ENCODE measurements at places on chromosomes 1 and 21.

DNA sequence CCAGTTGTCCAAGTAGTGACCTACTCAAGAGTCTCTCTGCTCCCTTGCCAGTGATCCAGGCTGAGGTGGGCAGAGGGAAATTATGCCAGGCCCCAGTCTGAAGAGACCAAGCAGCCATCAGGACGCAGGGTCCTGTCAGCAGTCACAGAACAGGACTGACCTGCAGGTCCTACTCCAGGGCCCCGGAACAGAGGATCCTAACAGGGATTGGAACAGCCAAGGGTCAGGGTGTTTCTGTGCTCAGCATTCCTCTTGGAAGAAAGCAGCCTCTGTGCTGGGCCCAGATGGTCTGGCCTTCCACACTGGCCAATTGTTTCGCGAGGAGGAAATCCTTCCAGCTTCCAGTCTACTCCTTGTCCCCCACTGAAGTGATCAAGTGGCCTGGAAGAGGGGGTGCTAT lies 41.6 kb upstream of the USP1 start:
- DNase-seq: no peak

GRCh38 chr1:173212952-173213491 lies 5.9 kb upstream of the TNFSF4 start:
- DNase-seq: no peak

DNA sequence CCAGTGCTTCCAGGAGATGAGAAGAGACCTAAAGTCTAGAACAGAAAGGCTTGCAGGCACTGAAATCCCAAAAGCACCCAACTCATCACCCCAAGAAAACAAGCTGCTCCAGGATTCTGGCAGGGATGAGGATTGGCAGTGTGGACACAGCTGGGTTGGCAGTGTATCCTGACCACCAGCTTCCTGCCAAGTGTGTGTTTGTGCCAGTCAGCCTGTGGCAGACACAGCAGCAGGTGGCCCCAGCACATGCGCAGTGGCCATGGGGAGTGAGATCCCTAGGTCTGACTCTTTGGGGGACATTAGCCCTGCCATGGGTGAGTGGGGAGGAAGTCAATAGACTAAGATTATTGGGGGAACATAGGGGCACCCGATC lies 8.7 kb upstream of the SNAPIN start:
- no peak for DNase-seq

DNA sequence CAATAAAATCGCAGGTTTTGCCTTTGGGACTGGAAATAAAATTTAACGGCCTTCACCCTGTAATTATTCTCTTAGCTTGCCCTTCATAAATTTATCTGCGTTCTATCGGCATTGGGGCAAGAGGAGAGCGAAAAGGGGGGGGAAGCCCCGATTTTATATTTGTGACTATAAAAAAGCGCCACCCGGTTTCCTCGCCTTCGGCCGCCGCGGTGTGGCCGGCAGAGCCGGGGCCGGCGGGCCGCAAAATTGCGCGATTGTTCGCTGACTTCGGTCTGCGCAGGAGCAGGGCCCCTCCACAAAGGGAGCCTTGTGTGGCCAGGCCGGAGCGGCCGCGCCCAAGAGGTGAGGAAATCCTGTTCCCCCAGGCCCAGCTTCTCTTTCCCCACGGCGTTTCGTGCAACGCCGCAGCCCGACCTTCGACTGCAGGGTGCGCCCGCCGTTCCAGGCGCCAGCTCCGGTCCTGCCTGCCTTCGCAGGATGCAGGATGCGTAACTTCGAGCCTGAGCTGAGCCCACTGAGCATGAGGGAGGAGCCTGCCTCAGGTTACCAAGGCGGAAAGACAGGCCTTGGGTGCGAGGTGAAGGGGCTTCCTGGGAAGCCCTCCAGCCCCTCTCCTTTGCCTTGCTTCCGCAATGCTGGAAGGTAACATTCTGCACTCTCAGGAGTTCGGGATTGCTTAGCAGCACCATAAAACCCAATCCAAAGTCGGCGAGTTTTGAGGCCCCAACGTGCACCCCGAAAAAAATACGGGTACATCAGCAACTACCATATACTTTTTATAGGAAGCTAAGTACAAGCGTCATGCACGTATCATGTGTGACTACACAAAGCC lies 4.9 kb upstream of the TBX15 start:
- no peak for DNase-seq

- no peak for DNase-seq
Observed at GRCh38 chr1:9302745-9303524, 10.2 kb downstream of the SPSB1 start.

- no peak for DNase-seq
Observed at GRCh38 chr1:185419718-185420117, 102.7 kb upstream of the IVNS1ABP start.

GRCh38 chr1:43273708-43274107 lies 3.9 kb downstream of the TMEM125 start:
- DNase-seq: no peak

- DNase-seq: no peak
Observed at GRCh38 chr1:91201694-91202093, 179.9 kb upstream of the ZNF644 start.

DNA sequence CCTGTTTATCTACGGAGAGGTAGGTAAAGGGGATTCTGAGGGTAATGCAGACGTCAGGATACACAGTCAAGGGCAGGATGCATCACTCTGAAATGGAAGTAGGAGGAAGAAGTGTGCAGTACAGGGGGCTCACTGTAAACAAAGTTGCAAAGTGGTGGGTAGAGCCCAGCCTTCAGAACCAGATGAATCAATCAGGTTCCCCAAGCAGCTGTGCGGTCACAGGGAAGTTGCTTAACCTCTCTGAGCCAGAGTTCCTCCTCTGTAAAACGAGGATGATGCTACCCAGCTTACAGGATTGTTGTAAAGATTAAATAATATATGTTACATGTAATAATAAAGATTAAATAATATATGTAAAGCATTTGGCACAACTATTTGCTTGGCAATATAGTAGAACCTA lies 13.5 kb upstream of the MYOM3 start:
- DNase-seq: no peak

GRCh38 chr1:233010146-233010545 lies 59.7 kb downstream of the NTPCR start:
- no peak for DNase-seq

DNA sequence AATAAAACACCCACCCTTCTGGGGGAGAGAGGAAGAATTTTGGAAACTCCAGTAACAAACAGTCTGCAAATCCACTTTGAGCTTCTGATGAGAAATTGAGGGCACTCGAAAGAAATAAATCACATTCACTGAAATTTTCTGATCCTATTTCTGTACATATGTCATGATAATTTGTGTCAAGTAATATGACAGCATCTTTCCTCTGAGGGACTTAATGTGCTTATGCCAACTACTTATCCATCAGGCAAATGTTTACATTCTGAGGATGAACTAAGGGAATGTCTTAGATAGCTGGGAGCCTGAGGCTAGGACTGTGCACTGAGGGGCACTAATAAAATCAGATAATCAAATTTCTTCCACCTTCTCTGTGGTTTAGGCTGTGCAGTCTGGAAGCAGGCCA lies 44.5 kb downstream of the TSEN15 start:
- DNase-seq: no peak

- peak; percentile 12 for DNase-seq
Observed at GRCh38 chr1:75632350-75632949, 21.5 kb upstream of the SLC44A5 start.

GRCh38 chr1:157089789-157090188 lies 9.8 kb downstream of the ETV3L start:
- no peak for DNase-seq

DNA sequence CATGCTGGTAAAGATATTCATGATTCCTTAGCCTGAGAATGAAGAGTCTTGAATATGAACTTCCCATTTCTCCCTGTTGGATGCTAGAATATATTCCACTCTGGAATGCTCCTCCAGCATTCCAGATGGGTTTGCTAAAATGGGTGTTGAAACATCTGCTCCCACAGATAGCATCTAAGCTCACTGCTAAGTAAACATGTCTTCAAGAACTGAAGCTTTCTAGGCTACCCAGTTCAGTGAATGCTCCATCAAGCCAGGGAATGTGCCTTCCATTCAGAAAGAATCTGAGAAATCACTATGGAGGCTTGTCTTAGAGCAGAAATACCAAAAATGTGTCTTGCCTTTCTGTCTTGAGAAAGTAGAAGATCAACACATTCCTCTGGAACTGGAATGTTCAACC lies 81.1 kb downstream of the TNFSF18 start:
- DNase-seq: no peak

GRCh38 chr1:203751051-203751450 lies 13.9 kb upstream of the LAX1 start:
- no peak for DNase-seq

DNA sequence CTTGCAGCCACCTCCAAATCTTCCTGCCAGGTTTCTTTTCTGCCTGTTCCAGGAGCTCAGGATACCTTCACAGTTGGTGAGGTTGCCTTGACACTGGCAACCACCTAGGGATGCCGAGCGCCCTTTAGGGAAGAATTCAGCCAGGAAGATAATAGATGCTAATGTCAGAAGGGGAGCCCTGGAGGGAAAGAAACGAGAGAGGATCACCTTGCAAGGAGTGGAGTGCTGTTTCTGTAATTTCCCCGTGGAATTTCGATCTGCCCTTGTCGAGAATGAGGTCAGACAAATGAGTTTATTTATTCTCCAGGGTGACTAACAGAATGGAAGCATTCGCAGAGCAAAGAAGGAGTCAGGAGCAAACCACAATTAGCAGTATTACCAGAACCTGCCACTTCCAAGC lies 315.8 kb upstream of the KAZN start:
- DNase-seq: no peak

GRCh38 chr1:36099681-36100341 lies 11.1 kb downstream of the ADPRS start:
- DNase-seq: peak; percentile 49

- DNase-seq: no peak
Observed at GRCh38 chr1:156379420-156380165, 10.6 kb downstream of the RHBG start.

DNA sequence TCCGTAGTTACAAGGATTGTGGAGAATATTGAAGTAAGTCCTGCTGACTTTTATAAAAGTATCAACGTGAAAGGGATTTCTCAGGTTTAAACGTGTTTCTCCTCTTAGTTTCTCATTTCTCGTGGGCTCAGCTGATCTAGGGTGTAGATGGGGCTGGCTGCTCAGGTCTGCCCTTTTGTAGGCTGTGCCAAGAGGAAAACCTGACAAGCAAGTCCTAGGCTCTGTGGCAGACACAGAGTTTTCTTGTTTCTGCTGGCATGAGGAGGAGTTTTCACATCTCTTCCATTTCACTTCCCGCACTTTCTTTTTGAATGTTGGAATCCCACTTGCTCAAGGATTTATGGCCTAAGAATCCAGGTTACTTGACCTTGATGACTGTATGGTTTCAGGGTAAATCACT lies 14.8 kb downstream of the VPS13D start:
- DNase-seq: no peak

DNA sequence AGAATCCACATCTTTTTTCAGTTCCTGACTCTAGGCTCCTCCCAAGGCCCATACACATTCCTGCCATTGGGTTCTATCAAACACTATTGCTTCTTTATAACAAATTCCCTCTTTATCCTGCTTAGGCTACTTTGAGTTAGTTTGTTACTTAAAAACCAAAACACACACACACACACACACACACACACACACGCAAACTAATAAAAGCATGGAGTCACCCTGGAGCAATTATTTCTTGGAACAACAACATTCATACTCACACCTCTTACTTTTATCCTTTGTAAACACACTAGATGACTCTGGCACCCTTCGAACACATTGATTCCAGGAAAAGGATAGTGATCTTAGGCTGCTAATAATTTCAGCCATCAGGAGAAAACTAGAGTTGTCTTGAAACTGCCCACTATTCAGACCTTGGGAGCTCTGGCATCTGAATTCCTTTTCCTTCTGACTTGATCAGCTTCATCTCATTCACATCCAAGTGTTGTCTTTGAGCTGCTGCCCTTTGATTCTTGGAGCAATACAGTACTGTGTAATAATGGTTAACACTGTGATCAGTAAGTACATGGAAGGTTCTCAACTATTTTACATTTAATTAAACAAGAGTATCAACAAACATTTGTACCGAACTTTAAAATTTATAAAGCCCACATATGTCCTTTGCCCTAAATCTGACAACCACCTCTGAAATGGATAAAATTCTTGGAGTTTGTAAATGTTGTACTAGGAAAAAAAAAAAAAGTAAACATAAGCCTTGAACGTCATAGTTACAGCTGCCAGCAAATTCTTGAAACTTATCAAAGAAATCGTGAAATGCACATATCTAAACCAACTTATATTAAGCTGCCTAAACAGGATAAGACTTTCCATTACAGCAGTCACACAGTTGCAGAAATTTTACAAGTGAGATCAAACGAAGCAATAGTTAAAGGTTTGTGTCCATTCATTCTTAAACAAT lies 2.8 kb upstream of the SEC22B start:
- DNase-seq: no peak

GRCh38 chr21:44522753-44523204 lies 17.2 kb downstream of the KRTAP10-1 start:
- DNase-seq: no peak

- DNase-seq: no peak
Observed at GRCh38 chr1:82830690-82831380, 1030.1 kb downstream of the ADGRL2 start.

GRCh38 chr1:39825432-39825941 lies 36.8 kb upstream of the BMP8B start:
- no peak for DNase-seq

DNA sequence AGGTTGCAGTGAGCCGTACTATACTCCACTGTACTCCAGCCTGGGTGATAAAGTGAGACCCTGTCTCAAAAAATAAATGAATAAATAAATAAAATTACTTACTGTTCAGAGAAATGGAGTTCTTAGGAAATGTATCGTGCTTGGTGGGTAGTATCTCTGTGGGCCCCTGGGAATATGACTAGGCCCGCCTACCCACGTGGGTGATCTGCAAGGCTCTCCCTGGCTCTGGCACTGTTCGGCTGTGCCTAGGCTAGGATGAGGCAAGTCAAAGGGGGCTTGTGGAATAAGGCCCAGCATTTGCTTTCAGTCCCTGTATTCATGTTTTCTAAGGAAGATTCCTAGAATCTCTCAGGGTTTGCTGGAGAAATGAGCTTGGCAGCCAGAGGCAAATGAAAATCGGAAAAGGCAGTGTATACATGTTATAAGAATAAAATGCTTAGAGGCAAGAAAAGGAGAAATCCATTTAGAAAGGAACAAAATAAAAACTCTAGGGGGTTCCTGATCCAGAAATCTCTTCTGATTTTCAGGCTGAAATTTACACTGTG lies 4.5 kb upstream of the CSRP1 start:
- DNase-seq: no peak

GRCh38 chr1:4724695-4725250 lies 70.4 kb downstream of the AJAP1 start:
- DNase-seq: no peak

GRCh38 chr1:3017440-3018050 lies 3.7 kb upstream of the ACTRT2 start:
- no peak for DNase-seq

GRCh38 chr1:170789063-170789462 lies 125.1 kb downstream of the PRRX1 start:
- DNase-seq: no peak

DNA sequence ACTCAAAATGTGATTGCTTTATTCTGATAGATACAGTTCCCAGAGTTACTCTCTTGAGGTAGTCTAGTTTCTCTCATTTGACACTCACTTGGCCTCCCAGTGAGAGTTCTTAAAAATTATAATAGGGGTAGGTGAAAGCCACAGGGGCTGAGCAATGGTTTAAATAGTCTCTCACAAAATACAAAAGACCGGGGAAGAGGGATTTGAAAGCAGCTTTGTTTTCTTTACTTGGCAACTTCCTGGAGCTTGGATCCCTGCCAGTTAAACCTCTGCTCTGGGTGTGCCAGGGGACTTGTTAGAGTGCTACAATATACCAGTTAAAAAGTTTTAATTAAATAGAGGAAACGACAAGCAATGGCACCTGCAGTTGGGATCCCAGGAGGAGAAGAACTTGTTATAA lies 31.7 kb downstream of the OR13G1 start:
- no peak for DNase-seq

Data from NCI-H1930 (cell line).